Upper lobe of right lung (tissue), 1 donor: ENCODE measurements at places on chromosomes 16 and 17. TPM values are rescaled to one million over a fixed set of nuclear protein-coding genes. Genes with fewer than 3 reads are reported as not detected.
A peak's percentile ranks its signal among the peaks of the same experiment; 100 is the strongest.

PPM1E gene
- not detected for total RNA-seq

PTX4 gene
- total RNA-seq, result not detected

KIF19 gene
- total RNA-seq, result 0.23 TPM

SULT1A4 gene
- 20.0 TPM for total RNA-seq

RRAD gene
- 11.1 TPM for total RNA-seq

PIMREG gene
- total RNA-seq, result 0.26 TPM

- no peak for DNase-seq
These were observed 184.8 kb upstream of the ZFHX3 start for GRCh38 chr16:73232555-73233328.

DNA sequence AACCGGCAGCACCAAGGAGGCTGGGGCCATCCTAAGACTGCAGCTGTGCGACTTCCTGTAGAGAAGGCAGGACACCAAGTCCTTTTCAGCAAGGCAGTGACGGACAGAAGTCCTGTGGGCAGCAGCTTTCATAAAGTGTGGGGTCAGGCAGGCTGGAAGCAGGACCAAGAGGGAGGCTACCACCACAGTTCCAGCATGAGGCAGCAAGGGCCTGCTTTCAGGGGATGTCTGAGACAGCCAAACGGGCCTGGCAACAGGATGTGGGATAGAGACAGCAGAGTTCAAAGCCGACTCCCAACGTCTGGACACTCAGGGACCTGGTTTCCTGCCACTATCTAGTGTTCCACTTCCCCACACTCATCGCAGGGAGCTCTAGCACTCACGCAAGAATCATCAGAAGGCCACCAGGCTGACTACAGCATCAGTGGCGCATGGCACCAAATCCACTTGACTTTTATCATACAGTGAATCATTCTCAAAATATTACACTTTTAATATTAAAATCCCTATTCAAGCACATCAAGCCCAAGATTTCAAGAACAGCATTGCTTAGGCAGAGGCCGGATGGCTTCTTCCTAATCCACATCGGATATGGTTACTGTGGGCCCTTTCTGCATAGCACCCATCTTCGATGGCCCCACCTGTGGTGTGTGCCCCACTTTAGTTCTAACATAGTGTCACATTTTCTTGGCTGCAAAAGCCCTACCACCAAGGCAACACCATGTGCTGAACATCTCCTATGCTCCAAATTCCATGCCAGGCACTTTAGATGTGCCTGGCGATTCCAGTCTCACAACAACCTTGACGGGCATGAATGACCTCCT, 5.2 kb downstream of the USP7 start:
- no peak for DNase-seq

- DNase-seq, result no peak
These were observed 46.6 kb downstream of the RGS9 start for GRCh38 chr17:65183736-65184135.

DNA sequence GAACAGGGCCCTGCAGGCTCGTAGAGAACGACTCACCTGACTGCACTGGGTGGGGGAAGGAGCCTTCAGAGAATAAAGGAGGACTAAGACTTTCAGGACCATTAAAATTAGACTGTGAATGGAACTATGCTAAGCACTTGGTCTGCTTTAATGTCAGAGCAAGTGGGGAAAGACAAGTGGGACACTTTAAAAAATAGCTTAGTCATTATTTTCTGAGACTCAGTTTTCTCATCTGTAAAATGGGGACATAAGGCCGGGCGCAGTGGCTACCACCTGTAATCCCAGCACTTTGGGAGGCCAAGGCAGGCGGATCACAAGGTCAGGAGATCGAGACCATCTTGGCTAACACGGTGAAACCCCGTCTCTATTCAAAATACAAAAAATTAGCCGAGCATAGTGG, 19.3 kb upstream of the BCO1 start:
- no peak for DNase-seq

DNA sequence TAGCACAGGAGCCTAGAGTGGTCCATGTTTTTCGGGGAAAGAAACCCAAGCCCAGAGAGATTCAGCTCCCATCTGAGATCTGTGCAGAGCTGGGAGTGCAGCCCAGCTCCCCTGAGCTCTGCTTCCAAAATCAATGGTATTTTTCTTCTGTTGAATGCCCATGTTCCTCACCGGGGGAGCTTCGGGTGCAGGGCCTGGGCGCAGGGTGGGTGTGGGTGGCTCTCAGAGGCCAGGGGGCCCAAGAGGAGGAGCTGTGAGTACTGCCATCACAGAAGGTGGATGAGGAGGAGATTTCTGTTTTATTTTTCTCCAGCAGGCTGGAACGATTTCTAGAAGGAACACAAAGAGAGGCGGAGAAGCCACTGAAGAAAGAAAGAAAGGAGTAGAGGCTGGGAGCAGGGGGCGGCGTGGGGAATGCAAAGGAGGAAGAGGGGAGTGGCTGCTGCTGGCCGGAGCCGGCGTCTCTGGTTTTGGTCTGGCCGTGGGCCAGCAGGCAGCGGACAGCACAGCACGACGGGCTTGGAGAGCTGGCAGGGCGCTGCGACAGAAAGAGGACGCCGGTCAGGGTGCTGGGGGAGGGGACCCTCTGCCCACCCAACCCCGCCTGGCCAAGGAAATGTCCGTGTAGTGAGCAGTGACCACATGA, 76.2 kb upstream of the KSR1 start:
- DNase-seq, result peak; percentile 85

- DNase-seq, result peak; percentile 70
These were observed 1.6 kb downstream of the AHSP start for GRCh38 chr16:31529108-31529936.

DNA sequence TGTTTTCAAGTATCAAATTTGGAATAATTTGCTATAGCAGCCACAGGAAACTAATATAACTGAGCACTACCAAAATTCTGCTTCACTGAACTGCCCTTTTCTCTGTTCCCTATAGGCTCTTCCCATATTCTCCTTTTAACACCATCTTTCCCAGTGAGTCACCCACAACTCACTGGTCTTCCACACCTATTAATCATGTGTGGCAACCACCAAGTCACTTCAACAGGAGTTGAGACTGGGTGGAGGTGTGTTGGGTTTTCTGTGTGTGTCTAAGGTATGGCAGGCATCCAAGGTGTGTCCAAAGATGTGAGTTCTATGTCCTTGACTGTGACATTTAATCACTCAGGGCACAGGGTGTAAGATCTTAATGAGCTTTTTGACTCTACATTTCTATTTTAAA, 610.0 kb upstream of the CDH11 start:
- no peak for DNase-seq

DNA sequence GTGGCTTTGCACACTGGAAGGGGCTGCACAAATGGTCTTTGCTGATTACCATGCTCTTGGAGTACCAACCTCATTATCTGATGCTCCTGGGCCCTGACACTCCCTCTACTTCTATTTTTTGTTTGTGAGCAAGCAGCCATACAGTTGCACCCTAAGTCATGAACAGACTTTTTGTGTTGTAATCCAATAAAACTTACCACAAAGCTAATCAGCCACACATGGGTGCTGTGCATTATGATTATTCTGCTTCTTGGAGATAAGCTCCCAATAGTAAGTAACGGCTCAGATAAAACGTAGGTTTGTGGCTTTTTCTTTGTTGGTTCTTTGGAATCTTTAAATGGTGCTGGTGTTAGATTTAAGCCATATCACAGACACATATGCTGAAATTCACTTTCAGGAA, 76.2 kb downstream of the CCT6B start:
- no peak for DNase-seq

DNA sequence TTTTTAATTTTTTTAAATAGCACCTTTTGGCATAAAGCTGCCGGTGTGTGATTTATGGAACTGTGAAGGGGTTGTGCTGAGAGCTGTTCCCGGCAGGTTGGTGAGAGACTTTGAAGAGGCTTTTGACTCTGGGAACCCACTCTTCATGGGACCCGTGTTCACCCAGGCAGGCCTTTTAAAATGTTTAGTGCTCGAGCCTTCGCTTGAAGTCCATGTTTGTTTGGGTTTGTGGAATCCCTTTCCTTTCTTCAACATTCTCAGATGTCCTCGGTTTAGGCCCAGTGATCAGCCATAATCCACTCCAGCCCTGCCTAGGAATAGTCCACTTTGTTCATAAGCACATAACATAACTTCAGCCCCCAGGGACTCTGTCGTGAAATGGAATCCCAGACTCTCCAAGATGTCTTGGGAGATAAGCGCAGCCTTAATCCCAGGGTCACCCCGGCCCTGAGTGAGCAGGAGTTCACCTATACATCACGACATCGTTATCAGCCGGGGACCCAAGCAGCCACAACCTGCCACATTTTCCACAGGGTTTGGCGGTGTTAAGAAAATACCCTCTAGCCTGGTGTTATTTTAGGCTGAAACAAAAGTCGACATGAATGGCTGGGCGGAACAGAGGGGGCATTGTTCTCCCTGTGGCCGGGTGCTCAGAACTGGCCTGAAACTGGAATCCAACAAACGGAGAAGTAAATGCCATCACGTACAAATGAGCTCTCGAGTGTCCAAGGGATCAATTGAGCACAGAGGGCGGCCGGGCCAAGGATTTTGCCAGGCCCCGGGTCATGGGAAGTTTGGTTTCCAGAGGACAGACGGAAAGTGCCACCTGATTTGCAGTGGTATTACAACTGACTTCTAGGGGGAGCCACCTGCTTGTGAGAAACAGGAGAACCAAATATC, 145.7 kb upstream of the IRX3 start:
- DNase-seq, result no peak

GRCh38 chr16:75420987-75421819, 12.1 kb downstream of the CFDP1 start:
- DNase-seq, result peak; percentile 87

DNA sequence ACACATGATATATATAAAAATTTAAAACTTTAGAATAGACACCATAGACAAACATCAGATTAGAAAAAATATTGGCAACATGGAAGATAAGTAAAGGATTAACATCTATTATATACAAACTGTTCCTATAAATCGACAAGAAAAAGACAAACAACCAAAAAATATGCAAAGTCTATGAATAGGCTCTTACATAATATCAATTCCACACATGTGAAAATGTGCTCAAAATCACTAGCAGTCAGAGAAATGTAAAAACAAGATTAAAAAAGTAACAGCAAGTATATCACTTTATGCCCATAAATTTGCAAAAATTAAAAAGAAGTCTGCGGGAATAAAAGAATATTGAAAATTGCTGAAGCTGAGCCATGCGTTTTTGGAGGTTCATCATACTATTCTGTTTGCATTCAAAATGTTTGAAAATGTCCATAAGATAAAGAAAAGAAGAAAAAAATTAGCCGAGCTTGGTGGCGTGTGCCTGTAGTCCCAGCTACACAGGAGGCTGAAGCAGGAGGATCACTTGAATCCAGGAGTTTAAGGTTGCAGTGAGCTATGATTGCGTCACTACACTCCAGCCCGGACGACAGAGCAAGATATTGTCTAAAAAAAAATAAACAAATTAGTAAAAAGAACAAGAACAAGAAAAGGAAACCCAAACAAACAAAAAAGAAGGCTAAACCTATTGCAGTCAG, 11.2 kb upstream of the ERN2 start:
- DNase-seq, result no peak

DNA sequence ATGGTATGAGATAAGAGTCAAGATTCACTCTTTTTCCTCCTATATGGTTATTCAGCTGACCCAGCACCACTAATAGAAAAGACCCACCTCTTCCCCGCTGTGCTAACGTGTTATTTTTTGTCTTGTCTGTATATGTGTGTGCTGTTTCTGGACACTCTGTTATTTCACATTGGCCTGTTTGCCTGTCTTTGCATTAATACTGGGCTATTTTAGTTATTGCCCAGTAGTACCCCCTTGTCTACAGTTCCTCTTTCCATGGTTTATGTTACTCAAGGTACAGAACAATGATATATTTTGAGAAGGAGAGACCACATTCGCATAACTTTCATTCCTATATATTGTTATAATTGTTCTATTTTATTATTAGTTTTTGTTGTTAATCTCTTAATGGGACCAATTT, 74.0 kb upstream of the SIAH1 start:
- DNase-seq, result no peak

DNA sequence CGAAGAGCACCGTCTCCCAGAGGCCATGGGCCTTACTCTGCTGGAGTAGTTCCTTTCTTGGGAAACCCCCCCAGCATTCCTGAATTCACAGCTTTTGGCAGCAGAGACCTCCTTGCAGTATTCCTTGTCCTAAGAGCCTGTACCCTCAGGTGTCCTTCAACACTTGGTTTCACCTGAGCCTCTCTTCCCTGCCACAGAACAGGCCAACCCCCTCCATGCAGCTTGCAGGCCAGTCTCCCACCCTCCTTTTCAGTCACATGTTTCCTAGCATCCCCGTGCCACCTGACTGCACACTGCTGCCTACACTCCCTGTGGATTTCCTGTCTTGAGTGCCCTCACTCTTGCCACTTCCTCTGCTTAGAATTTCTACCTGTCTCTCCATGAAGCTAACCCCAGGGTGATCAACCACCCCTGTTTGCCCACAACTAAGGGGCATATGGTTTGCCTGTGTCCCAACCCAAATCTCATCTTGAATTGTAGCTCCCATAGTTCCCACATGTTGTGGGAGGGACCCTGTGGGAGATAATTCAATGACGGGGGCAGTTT, 65.5 kb downstream of the DYNLRB2 start:
- DNase-seq, result no peak

GRCh38 chr17:70468661-70469060, 299.3 kb downstream of the KCNJ2 start:
- DNase-seq, result no peak

DNA sequence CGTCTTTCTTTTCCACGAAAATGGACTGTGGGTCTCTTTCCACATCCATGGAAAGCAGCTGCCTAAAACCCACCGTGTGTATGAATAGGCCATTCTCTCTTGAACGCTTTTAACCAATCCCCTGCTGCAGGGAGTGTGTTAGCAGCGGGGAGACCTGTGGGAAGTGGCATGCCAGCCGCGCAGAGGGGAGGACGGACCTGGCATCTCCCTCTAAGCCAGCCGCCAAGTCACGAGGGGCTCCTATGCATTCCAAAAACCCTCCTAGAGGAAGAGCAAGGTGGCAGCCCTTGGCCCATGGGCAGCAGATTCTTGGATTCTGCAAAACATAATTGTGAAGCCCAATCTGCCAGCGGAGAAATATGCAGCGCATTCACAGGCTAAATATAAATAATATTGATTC, 15.4 kb downstream of the RBFOX3 start:
- no peak for DNase-seq

GRCh38 chr17:5364156-5364555, 55.3 kb downstream of the NUP88 start:
- no peak for DNase-seq

DNA sequence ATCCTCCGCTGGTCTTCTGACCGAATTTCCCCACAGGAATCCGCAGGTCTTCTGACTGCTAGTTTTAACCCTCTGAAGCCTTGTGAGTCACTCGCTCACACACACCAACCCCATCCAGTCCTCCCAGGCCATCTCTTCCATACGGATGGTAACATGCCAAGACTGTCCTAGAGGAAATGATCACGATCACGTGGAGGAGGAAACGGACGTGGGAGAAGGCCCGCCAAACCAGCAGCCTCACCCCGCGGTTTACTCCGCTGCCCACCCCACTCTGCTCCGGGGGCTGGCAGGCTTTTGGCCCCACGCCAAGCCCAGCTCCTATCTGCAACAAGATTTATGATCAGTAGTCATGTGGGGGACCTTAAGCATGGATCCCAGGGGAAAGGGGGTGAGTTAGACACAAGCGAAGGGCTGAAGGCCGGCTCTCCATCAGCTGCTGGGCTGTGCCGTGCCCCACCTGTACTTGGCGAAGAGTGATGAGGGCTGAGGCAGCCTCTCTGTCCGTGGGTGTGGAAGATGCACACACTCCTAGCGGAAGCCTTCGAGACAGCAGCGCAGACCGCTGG, 1.5 kb upstream of the FAAP100 start:
- no peak for DNase-seq
